ENCODE measurements at places on chromosomes 4 and X.

DNA sequence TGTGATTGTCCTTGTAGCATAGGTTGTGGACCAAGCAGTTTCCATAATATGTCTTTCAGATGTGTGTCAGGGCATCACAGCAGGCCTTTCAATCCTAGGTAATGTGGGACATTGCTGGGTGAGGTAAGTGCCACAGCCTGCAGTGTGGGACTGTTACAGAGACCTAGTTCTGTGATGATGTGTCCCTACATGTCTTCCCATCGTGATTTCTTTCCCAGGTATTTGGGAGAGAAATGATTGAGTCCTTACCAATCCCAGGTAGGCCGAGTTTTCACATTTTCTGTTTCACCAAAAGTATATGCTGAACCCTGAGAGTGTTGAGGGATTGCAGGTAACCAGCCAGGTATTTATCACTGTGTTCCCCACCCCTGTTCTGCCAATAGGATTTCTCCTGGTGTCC, 10.6 kb upstream of the ATXN3L start:
- no peak for DNase-seq

- DNase-seq, result no peak
Observed at GRCh38 chr4:111991163-111991562, 154.1 kb upstream of the FAM241A start.

GRCh38 chr4:743463-744211, 38.0 kb downstream of the PCGF3 start:
- no peak for DNase-seq

GRCh38 chr4:73053076-73053475, 16.4 kb downstream of the COX18 start:
- DNase-seq, result no peak

- no peak for DNase-seq
Observed at GRCh38 chrX:15546745-15547144, 46.1 kb downstream of the BMX start.

DNA sequence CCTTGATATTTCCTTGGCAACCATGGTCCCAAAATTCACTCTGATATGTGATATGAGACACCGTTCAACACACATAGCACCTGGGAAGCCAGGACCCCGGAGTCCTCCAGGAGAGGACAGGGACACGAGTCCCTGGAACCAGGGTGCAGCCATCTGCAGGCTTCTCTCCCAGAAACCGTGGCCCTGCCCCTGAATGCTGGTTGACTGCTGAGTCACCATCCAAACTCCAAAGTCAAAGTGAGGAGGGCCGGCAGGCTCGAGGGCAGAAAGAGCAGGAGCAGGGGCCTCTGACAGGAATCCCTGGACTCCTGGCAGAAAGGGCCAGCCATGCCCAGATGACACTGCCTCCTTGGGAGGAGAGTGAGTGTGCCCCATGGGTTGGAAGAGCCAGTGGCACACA, 6.9 kb upstream of the PNMA6A start:
- DNase-seq, result no peak

- no peak for DNase-seq
Observed at GRCh38 chr4:80259012-80259411, 7.5 kb upstream of the FGF5 start.

DNA sequence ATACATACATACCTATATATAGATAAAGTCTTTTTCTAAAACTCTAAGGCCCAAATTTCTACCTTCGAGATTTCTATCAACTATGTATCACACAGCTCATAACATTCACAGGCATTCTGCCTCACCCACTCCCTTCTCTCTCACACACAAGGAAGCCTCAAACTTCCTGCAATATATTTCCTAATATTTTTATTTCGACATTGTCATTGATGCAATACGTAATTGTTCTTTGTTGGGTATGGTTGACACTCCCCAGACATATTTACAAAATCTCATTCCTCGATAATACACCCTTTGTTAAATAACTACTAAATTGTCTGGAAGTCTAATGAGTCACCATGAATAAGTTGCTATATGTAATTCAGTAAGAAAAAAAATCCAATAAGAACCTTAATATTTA, 143.5 kb downstream of the HNRNPD start:
- no peak for DNase-seq

DNA sequence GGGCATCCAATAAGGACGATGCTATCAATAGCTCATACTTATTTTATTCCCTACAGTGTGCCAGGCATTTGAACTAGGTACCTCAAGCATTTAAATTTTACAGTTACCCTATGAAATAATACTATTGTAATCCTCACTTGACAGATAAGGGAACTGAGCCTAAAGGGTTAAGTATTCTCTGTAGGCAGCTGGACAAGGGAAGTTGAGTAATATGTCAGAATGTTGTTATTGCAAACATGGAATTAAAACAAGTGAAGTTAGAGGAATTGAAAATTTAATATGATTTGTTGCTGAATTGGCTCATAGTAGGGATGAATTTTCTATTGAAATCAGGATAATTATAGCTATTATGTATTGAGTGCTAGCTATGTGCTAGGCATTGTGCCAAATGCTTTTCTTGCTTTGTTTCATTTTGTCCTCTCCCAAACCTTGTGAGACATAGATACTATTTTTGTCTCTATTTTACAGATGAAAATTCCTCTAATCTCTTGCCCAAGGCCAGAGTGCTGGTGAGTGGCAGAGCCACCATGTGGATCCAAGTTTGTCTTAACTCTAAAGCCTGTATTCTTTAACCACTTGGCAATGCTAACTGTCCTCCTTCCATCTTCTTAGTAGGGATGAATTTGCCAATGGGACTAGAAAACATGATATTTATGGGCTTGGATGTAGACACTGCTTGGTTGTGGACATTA, 58.1 kb downstream of the TMEM164 start:
- no peak for DNase-seq

- DNase-seq, result no peak
Observed at GRCh38 chrX:124433186-124433585, 86.8 kb downstream of the SH2D1A start.

- DNase-seq, result no peak
Observed at GRCh38 chr4:12487000-12487399, 997.1 kb downstream of the RAB28 start.

GRCh38 chr4:18684932-18685331, 663.4 kb upstream of the LCORL start:
- no peak for DNase-seq

DNA sequence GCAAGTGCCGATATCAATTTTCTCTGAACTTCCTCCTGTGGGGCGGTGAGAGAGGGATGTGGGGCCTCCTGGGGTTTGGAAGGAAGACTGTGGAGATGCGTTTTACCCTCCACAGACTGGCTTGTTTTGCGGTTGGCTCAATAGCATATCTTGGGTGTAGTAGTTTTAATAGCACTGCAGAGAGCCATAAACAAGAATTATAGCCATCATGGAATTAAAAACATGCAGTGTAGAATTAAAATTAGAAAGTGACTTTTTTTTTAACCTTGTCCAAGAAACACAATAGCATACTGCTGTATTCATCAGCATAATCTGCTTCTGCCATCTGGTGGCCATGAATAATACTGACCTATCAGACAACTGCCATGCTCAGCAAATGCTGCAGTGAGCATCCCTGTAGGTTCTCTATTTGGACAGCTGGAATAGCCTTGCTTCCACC, 47.3 kb upstream of the SCML1 start:
- DNase-seq, result peak; percentile 30

DNA sequence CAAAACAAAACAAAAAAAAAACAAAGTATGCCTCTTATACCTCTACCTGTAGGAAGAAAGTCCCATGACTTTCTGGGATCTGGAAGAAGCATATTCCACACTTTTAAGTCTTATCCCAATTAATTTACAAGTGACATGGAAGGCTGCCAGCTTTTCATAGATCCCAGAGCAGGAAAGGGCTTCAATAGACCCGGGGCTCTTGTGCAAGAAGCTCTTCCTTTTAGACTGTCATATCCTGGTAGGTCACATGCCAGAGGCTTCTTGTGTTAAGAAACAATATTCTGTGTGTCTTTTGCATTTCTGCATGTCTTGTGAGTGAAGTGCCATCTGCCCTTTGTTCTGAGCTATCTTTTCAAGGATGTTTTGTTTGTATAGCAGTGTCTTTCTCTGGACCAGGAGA, 84.4 kb upstream of the PHOX2B start:
- DNase-seq, result no peak

- no peak for DNase-seq
Observed at GRCh38 chr4:54999003-54999402, 126.4 kb downstream of the KDR start.

- DNase-seq, result no peak
Observed at GRCh38 chr4:17761062-17761461, 20.4 kb downstream of the FAM184B start.

- no peak for DNase-seq
Observed at GRCh38 chr4:21514022-21514694, 434.4 kb downstream of the KCNIP4 start.

DNA sequence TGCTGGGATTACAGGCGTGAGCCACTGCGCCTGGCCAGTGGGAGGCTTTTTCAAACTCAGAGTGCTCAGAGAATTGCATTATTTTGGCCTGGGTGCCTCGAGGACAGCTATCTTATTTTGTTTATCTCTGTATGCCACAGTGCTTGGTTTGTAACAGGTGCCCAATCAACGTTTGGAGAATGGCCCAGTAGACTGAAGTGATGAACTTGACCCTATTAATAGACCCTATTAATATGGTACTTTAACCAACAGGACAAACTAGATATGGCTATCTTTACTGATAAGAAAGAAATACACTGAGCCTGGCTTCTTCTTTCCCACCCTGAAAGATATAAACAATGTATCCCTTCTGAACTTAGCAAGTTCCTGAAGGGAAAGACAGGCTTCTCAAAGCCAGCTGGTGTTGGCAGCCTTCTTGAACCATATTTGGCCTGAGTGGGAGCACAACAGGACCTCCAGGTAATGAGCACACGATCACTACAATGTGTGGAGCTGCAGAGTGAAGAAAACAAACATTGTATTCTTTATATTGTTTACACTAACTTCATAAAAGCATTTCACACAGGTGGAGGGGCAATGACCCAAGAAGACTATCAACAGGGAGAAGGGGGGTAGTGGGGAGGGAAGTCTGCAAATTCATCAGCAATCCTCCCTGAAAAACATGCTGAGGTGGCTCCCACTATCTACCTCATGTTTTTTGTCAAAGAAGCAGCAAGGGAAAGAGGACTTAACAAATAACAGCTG, 41.7 kb downstream of the PRPS1 start:
- no peak for DNase-seq

DNA sequence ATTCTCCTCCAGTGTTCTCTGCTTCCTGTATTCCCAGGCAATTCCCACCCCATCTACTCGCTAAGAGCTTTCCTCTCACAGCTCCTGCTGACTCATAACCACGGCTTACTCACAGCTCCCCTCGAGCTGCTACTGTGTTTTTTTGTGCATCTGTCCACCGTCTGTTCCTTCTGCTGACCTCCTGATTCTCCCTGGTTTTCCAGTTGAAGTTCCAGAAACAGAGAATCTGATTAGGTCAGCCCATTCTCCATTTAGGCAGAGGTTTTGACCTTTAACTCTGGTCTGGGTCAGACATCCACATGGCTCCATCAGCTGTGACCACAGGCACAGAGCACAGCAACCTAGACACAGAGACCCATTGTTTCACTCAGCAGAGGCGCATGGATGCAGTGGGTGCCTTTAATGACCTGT, 5.5 kb upstream of the SMIM20 start:
- DNase-seq, result no peak

DNA sequence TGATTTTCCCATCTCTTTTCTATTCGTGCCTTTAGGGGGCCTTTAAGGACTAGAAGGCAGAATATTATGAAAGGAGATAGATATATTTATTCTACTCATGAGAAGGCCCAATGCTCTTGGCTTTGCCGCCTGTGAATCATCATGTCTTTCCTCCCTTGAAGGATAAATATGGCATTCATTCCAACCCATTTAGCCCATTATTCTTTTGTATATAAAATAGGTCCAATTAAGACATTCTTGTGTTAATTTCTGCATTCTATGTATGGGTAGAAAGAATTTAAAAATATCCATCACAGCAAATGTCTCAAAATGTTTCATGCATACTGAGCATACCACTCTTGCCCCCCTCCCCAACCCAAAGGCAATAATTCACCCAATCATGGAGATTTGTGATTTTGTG, 115.1 kb downstream of the AFF2 start:
- DNase-seq, result no peak

DNA sequence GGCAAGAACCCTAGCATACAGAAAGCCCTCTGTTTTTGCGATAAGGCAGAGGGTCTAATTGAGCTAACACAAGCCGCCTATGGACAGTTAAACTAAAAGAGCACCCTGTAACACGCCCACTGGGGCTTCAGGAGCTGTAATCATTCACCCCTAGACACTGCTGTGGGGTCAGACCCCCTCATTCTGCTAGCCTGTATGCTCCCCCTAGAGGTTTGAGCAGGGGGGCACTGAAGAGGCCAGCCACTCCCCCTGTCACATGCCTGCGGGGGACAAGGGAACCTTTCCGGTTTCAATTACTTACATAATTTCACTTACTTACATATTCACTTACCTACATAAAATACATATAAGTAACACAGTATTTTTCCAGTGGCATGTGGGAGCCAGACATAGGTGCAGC, 469.5 kb upstream of the FAM241A start:
- no peak for DNase-seq

GRCh38 chr4:98539299-98539698, 119.1 kb downstream of the TSPAN5 start:
- DNase-seq, result no peak

GRCh38 chr4:8502836-8503585, 62.4 kb downstream of the TRMT44 start:
- no peak for DNase-seq

DNA sequence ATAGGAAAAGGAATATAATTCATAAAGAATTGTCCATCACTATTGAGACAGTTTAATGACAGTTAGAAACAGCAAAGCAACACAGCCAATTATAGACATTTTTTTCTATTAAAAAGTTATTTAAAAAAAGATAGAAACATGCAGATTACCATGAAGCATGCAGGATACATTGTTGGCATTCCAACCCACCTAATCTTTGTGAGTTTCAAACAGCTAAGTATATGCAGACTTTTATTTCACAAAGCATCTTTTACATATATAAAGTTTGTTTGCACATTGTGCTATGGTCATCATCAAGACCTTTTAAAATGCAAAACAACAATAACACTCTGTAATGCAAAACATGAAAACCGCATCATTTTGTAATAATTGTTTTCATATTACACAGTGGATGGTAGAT, 125.9 kb upstream of the ETNPPL start:
- no peak for DNase-seq

- peak; percentile 77 for DNase-seq
Observed at GRCh38 chrX:53317365-53318069, 36.1 kb upstream of the IQSEC2 start.

Data from stimulated activated CD8-positive, alpha-beta memory T cell treated with anti-CD3 and anti-CD28 coated beads, Interleukin-4, amount 100 ng/mL, for 48 hours (primary cell).